ENCODE measurements at places on chromosomes 12 and 14. TPM values are rescaled to one million over a fixed set of nuclear protein-coding genes. Genes with fewer than 3 reads are reported as not detected.

DNA sequence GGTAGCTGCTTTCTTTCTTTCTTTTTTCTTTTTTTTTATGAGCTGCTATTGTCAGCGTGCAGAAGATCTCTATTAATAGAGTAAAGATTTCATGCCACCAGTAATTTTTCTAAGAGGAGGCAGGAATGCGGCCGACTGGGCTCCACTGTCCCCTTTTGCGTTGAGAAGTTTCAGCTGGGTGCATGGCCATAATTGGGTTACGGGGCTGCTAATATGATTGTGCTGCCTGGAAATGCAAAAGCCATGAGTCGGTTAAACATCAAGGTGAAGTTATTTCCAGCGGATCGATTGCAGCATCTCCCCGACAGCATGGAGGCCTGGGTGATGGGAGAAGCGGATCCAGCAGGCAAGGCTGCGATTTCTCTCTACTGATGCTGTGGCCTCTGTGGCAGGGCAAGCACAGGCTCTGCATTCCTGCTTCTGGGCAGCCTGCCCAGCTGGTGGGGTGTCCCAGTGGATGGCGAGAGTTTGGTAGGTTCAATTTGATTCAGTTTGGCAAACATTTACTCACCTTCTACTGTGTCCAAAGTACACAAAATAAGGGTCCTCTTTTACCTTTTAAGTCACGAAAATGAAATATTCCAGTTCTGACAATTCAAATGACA is 54.4 kb upstream of the PRMT8 start:
- no peak for DNase-seq

Gene SPTB
- polyA plus RNA-seq, result 5.2 TPM

Gene SLC25A21
- polyA plus RNA-seq, result 1.5 TPM

Gene TAS2R8
- polyA plus RNA-seq, result not detected

DNA sequence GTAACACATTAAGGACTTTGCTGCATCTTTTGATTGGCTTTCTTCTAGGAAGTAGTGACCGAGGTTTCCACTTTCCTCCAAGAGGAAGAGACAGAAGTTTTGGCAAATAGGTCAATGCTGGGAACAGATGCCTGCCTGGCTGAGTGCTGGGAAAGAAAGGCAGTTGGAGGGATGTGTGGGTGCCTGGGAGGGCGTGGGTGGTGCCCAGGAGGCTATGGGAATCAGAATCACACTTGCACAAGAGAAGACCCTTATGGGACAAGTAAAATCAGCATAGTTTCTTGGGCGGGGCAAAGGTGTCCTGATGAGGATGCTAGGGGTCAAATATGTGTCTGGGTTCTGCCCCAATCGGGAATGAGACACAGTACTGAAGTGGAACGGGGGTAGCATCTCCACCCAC is 906 bp upstream of the ACADS start:
- DNase-seq, result no peak

GRCh38 chr12:132507656-132508490 is 17.9 kb downstream of the FBRSL1 start:
- no peak for DNase-seq

Gene C12orf50
- polyA plus RNA-seq, result 0.46 TPM

Gene SLC38A4
- 7.2 TPM for polyA plus RNA-seq

DNA sequence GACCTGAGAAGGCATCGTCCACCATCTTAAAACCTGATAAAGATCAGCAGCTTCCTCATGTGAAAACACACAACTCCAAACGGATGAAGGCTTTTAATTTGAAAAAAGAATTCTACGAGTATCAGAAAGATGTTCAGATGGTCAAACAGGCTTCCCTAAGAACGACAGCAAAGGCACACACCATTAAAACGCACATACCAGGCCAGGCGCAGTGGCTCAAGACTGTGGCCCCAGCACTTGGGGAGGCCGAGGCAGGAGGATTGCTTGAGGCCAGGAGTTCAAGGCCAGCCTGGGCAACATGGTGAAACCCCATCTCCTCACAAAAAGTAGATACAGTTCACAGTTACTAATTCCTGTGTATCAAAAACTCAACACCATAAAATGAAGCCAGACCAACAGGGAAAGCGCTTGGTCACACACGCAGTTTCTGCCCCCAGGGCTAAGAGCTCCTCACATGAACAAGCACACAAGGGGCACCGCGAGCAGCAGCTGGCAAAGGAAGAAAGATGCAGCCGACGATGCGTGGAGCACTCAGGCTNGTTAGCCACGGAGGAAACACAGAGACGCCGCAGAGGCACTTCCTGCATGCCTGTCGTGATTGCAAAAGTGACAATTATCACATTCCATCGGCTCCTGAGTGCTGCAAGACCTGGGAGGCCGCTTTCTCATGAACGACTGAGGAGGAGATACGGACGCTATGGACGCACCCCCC is 78.0 kb downstream of the NOC4L start:
- peak; percentile 42 for DNase-seq

Measured in right lung (tissue), 10 donors.